Vagina (tissue), 2 donors: ENCODE measurements at places on chromosomes 2 and 18. TPM values are rescaled to one million over a fixed set of nuclear protein-coding genes. Genes with fewer than 3 reads are reported as not detected.

GRCh38 chr2:9965119-9965822 is 13.8 kb downstream of the GRHL1 start:
- H3K4me1 ChIP-seq, result peaks cover 3% of the 10 kb centered on the region
- DNase-seq, result no peak
- H3K27me3 ChIP-seq, result no peaks in the 10 kb centered on the region
- H3K36me3 ChIP-seq, result no peaks in the 10 kb centered on the region
- no peak overlapping the region for H3K27ac ChIP-seq

DNA sequence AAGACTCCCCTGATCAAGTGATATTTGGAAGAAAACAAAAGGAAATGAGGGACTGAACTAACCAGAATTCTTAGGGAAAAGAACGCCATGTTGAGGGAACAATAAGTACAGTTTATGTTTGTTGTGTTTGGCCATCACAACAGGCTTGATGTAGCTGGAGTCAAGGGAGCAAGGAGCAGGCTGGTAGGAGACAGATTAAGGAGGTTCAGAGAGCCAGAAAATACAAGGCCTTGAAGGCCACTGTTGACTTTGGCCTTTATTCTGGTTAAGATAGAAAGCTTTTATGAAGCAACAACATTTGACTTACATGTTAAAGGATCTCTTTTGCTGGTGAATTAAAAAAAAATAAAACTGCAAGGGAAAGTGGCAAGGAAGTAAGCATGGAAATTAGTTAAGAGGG is 754.1 kb upstream of the SLC8A1 start:
- H3K4me3 ChIP-seq, result no peak overlapping the region
- no peaks in the 10 kb centered on the region for H3K36me3 ChIP-seq
- DNase-seq, result no peak
- H3K27ac ChIP-seq, result no peak overlapping the region
- no peaks in the 10 kb centered on the region for H3K4me1 ChIP-seq

- H3K27ac ChIP-seq, result no peak overlapping the region
- H3K4me3 ChIP-seq, result no peak overlapping the region
- no peaks in the 10 kb centered on the region for H3K36me3 ChIP-seq
- no peak for DNase-seq
- no peaks in the 10 kb centered on the region for H3K27me3 ChIP-seq
Measured at GRCh38 chr2:80335411-80335810, 30.9 kb upstream of the LRRTM1 start.

DNA sequence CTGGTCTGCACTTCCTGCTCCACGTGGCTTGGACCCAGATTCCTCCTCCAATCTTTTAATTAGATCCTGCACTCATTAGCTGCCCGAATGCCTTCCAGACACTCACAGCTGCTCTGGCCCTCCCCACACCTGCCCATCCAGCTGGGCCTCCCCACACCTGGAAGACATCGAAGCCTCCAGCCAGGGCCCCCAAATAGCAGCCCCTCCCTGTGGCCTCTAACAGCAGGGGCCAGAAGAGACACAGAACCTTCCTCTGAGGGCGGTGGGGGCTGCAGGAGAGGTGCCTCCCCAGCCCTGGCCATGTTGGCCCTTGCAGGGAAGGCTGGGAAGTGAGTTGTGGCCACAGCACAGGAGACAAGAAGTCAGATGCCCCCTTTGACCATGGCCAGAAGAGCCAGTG is 252.8 kb downstream of the DYSF start:
- H3K27ac ChIP-seq, result no peak overlapping the region
- H3K27me3 ChIP-seq, result no peaks in the 10 kb centered on the region
- H3K4me1 ChIP-seq, result no peaks in the 10 kb centered on the region
- H3K36me3 ChIP-seq, result no peaks in the 10 kb centered on the region
- no peak overlapping the region for H3K4me3 ChIP-seq

GRCh38 chr18:62081248-62081647 is 105.6 kb downstream of the PIGN start:
- H3K4me1 ChIP-seq, result no peaks in the 10 kb centered on the region
- H3K36me3 ChIP-seq, result no peaks in the 10 kb centered on the region
- H3K27ac ChIP-seq, result no peak overlapping the region

- H3K4me1 ChIP-seq, result no peaks in the 10 kb centered on the region
- DNase-seq, result no peak
- H3K27me3 ChIP-seq, result no peaks in the 10 kb centered on the region
- H3K36me3 ChIP-seq, result no peaks in the 10 kb centered on the region
Measured at GRCh38 chr18:30481871-30482270, 560.7 kb downstream of the DSC3 start.

GRCh38 chr2:203623096-203623495 is 83.3 kb upstream of the CD28 start:
- H3K36me3 ChIP-seq, result no peaks in the 10 kb centered on the region
- H3K4me1 ChIP-seq, result peaks cover 27% of the 10 kb centered on the region
- peak overlapping the region; percentile 70 for H3K27ac ChIP-seq
- H3K27me3 ChIP-seq, result no peaks in the 10 kb centered on the region

GRCh38 chr2:177908182-177908581 is 164.4 kb downstream of the PDE11A start:
- H3K36me3 ChIP-seq, result no peaks in the 10 kb centered on the region
- H3K27ac ChIP-seq, result no peak overlapping the region
- DNase-seq, result no peak
- H3K4me3 ChIP-seq, result no peak overlapping the region
- no peaks in the 10 kb centered on the region for H3K27me3 ChIP-seq

DNA sequence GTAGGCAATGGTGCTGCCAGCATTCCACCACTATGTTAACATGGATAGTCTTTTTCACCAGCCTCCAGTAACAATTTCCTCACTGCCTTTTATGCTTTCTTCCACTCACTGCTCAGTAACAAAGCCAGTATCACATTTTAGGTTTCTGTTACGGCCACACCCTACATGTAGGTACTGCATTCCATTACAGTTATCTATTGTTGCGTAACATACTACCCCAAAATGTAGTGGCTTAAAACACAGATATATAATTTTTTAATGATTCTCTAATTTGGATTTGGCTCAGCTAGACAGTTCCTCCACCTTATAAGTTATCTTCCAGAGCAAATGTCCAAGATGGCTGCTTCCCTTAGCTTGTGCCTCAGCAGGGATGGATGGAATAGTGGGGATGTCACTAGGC is 498.7 kb upstream of the ACVR2A start:
- H3K27me3 ChIP-seq, result no peaks in the 10 kb centered on the region
- H3K4me3 ChIP-seq, result no peak overlapping the region
- no peak for DNase-seq
- H3K36me3 ChIP-seq, result no peaks in the 10 kb centered on the region

The PLCD4 gene
- total RNA-seq, result 12.0 TPM

The FLACC1 gene
- 0.74 TPM for total RNA-seq

The XIRP2 gene
- not detected for total RNA-seq

The PRSS56 gene
- total RNA-seq, result not detected
